NCI-H187 (cell line): ENCODE measurements at places on chromosomes 5 and 9.

- peak; percentile 5 for DNase-seq
Observed at GRCh38 chr9:15837079-15837679, 284.3 kb downstream of the CCDC171 start.

DNA sequence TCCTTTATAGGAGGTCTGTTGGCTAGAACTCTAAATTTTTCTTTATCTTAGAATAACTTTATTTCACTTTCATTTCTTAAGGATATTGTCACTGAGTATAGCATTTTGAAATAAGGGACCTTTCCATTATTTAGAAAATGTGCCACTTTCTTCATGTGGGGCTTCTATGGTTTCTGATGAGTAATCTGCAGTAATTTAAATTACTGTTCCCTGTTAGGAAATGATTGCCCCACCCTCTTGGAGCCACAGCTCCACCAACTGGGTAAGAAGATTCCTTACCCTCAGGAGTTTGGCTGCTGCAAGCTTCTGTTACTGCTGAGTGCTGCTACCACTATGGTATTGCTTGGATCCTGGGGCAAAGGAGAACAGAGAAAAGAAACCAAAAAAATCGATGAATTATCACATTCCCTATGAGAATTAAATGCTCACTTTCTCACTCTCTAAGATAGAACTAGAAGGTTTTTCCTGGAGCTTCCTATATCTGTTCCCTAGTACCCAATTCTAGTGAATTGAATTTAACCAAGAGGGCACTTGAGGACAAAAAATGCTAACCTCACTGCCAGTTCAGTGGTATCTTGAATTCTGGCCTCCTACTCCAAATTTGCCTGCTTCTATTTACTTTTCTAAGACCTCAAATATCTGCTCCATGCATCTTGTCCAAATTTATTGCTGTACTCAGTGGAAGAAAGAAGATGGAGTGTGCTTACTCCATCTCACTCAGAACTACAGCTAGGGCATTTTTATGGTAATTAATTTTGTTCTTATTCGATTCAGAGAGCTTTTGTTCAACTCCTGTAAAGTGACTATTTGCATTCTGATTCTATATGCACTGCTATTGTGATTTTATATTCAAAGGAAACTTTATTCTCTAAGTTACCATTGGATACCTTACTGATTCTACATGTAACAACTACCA, 2111.3 kb downstream of the MAT2B start:
- DNase-seq: no peak

DNA sequence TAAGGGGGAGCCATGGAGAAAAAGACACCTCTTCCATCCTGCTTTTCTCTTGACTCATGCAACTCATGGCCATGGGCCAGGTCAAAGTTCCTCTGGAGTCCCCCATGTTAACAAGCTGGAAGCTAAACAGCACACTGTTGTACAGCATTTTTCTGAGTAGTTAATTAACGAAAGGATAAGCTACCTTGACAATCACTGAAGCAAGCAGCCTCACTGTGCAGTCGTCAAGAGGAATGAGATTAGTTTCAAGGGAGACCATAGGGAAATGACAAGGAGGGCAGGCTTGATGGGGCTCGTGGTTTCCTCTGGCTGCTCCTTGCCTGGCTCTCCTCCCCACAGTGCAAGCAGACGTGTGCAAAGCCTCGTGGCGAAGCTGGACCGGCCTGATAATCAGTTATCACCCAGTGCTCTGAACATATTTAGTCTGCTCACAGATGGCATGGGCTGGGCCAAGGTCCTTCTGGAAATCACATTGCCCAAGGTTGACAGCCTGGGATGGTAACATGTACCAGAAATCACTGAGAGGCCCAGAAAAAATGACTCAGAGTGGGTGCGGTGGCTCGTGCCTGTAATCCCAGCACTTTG, 209.5 kb downstream of the SLIT3 start:
- no peak for DNase-seq

GRCh38 chr9:3736161-3736560, 210.4 kb upstream of the RFX3 start:
- no peak for DNase-seq

DNA sequence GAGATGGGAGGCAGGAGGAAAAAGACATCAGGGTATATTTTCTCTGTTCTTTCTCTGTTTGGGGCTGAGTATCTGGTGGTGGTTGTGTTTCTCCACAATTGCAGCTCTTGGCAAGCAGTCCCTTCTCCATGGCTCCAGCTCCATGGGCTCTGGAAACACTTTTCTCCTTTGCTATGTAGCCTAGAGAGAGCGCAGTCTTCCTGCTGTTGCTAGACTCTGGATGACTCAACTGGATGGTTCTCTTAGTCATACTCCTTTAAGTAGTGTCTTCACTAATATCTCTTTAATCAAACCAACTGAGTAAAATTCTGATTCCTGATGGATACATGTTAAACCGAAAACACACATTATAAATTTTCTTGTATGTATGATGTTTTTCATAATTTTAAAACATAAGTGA, 3.3 kb upstream of the PLGRKT start:
- DNase-seq: no peak

- DNase-seq: no peak
Observed at GRCh38 chr5:132493241-132493640, 2.7 kb upstream of the IRF1 start.

DNA sequence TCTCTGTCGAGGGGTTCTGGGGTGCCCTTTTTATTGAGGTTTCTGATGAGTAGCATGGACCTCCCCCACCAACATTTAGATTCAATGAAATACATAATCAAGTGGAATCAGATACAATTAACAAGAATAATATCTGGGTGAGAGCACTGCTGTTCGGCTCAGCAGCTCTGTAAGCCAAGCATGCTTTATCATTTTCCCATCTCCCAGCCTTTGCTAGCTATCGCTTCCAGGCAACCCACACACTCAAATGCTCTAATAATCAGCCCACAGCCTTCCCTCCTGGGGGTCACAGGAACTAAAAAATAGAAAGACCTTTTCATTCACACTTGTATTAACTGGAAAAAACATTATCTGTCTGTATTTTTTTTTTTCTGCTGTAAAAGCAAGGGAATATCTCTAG, 8.9 kb downstream of the PLPPR1 start:
- no peak for DNase-seq

- no peak for DNase-seq
Observed at GRCh38 chr9:124309667-124310084, 51.9 kb downstream of the NEK6 start.

GRCh38 chr5:104178829-104179456, 616.4 kb upstream of the NUDT12 start:
- DNase-seq: no peak

DNA sequence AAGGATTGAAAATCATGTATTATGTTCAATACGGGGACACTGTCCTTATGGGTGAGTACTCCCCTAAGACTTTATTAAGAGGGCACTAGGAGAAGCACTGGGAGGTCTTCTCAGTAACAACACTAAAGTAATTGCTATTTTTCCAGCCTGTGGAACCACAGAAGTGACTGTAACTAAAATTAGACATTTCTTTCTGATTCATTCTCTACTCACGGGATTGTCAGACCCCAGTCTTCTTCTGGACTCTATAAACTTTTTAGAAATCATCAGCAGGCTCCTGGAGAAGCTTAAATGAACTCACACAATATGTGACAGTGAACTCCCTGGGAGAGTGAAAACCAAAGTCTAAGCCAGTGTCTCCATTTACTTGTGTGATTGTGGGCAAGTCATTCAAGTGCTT, 14.5 kb downstream of the TLR4 start:
- no peak for DNase-seq

DNA sequence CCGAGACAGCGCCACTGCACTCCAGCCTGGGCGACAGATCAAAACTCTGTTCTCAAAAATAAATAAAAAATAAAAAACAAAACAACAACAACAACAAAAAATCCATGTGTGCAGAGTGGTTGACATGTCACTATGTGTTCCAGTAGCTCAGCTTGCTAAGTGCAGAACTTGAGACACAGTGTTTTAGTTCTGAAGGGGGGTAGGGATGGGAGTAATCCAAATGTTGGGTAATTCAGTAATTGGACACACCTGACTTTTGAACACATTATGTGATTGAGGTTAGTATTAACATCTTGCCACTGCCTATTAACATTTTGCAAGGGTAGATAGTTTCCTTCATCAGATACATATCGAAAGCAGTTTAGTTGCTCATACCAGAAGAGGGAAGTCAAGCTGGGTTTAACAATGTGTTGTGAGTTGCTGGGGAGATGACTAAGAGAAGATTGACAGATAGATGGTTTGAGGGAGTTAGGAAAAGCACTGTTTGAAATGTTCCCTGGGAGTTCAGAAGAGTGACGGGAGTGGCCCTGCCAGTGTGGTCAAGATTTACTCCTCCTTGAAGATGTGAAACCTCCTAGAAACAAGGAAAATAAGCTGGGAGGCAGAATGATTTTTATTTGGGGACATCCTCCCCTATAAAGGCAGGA, 928 bp downstream of the HACD4 start:
- no peak for DNase-seq

- no peak for DNase-seq
Observed at GRCh38 chr5:136132087-136132486, 558 bp upstream of the SMAD5 start.

DNA sequence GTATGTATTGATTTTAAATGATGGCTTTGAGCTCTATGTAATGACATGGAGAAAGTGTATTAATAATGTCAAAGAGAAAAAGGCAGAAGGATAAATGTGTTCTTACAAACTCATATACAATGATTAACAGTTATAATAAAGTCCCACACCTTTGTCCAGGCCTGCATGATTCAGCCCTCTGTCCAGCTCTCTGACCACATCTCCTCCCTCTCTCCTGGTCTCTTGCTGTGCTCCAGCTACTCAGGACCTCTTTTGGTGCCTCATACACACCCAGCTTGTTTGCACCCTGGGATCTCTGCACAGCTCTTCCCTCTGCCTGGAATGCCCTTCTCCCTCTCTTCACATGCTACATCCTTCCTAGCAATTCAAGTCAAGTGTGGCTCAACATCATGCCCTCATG, 37.5 kb upstream of the DMRT1 start:
- DNase-seq: no peak

DNA sequence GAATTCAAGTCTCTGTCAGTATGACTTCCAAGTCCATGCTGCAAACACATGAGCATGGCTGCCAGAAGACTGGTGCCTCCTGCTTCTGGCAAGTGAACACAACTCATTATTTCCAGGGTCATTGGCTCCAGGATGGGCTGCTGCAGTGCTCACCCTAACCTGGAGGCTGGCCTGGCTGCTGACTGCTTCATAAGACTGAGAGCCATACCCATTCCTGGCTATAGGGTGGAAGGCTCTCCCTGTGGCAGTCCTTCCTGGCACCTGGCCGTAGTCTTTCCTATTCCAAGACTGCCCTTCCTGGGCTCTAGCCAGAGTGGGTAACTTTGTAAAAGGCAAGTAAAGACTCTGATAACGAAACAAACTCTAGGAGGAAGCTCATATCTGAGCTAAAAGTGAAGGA, 51.2 kb downstream of the CXXC5 start:
- DNase-seq: no peak

GRCh38 chr5:60248901-60249300, 355.4 kb upstream of the PDE4D start:
- DNase-seq: no peak

- no peak for DNase-seq
Observed at GRCh38 chr5:174083056-174083827, 37.7 kb downstream of the NSG2 start.

DNA sequence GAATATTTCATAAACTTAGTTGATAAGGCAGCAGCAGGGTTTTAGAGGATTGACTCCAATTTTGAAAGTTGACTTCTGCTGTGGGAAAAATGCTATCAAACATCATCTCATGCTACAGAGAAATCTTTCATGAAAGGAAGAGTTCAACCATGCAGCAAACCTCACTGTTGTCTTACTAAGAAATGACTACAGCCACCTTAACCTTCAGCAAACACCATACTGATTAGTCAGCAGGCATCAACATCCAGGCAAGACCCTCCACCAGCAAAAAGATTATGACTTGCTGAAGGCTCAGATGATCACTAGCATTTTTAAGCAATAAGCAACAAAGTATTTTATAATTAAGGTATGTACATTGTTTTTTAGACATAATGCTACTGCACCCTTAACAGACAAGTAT, 7.6 kb downstream of the TMEM174 start:
- no peak for DNase-seq

DNA sequence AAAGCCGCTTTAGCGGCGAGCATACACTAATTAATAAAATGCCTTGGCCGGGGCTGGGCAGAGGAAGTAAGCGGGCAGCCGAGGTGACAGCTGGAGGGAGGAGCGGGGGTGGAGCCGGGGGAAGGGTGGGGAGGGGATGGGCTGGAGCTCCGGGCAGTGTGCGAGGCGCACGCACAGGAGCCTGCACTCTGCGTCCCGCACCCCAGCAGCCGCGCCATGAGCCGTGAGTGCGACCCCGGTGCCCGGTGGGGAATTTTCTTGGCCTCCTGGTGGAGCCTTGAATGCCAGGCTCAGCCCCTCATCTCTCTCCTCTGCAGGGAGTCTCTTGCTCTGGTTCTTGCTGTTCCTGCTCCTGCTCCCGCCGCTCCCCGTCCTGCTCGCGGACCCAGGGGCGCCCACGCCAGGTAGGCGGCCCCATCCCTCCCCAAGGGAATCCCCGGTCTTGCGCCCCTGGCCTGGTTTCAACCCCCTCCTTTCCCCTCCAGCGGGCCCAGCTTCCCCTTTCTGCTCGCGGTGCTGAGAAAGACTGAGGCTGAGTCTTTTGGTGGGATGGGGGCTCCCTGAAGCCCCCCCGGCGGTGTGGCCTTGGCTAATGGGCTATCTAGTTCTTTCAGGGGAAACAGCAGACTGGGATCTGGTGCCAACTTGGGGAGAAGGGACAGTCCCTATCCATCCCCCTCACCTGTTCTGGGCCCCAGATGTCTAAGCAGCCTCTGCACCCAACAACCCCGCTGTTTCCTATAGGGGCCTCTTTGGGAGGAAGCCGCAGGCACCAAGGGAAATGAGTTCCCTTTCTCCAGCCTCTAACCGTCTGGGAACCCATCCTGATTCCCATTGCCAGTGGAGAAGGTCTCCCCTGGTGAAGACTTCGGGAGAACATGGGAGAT, at the start of gene PTGS1:
TSS of gene PTGS1 (plus strand) at position 156 of the 887 bp plus-strand sequence. CDS start at position 217, 61 bp downstream.
- DNase-seq: no peak

DNA sequence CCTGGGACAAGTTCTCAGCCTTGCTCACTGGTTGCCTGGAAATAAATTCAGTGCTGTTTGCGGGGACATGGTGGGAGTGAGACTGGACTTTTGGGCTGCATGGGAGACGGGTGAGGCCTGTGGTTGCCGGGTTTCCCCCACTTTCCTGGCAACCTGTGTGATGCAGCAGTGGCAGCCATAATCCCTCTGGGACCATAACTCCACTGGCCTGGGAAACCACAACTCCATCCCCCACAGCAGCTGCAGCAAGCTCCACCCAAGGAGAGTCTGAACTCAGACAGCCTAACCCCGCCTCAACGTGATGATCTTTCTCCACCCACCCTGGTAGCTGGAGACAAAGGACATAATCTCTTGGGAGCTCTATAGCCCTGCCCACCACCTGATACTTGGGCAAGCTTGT, 349.9 kb downstream of the PIK3R1 start:
- peak; percentile 94 for DNase-seq
